ENCODE measurements at places on chromosomes 6 and 20.

DNA sequence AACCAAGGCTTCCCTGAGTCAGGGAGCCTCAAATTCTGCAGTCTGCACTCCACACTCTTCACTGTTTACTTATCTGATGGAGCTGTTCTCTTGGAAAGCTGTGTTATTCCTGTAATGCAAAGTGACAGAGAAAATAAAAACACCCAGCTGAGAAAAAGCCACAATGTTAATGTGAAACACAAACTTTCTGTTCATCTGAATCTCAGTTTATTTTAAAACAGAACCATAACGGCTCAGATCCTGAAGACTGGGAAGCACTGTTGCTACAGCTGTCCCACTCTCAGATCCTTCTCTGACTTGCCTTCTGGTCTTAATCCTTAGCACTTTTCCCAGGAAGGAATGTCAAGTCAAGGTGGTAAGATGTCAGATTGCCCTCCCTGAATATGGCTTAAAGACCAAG is 736.6 kb downstream of the DHX35 start:
- no peak for DNase-seq

- DNase-seq: no peak
Observed at GRCh38 chr6:127515234-127515793, 3.8 kb downstream of the MTCL3 start.

GRCh38 chr6:131954059-131954774 is 3.0 kb upstream of the CCN2 start:
- DNase-seq: no peak

- DNase-seq: no peak
Observed at GRCh38 chr6:132020138-132020581, 69.0 kb upstream of the CCN2 start.

- no peak for DNase-seq
Observed at GRCh38 chr6:76681781-76682180, 609.3 kb upstream of the IMPG1 start.

- DNase-seq: no peak
Observed at GRCh38 chr20:50820515-50821256, 25.8 kb downstream of the BCAS4 start.

DNA sequence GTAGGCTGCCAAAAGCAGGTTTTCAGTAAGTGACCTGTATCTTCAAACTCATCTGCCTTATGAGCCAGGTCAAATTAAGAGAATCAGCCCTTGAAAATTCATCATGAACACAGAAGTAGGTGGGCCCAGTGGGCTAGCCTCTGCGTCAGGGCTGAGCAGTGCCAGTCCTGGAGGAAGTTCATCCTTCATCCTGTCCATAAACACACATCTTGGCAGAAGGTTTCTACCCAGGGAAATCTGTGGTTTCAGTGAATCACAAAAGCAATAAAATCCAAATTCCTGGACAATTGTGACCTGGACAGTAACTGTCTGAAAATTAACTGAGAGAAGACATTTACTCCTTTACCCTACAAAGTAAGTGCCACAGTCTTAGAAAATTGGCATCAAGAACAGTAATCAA is 72.4 kb downstream of the ATG5 start:
- DNase-seq: no peak

DNA sequence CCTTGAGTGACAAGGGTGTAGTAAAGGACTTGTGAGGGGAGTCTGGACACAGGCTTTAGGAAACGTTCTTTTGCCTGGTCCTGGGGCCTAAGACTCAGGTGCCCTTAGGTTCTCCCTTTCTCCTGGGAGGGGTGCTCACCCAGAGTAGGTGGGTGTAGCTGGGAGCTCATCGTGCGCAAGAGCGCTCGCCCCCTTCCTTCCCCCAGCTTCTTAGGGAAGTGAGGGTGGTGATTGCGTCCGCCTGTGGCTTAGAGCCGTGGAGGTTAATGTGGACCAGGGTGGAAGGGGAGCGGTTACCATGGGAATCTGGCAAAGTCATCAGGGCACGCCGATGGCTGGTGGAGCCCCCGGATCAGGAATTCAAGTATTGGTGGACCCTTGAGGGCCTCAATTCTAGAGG is 3.3 kb upstream of the AARS2 start:
- DNase-seq: no peak

DNA sequence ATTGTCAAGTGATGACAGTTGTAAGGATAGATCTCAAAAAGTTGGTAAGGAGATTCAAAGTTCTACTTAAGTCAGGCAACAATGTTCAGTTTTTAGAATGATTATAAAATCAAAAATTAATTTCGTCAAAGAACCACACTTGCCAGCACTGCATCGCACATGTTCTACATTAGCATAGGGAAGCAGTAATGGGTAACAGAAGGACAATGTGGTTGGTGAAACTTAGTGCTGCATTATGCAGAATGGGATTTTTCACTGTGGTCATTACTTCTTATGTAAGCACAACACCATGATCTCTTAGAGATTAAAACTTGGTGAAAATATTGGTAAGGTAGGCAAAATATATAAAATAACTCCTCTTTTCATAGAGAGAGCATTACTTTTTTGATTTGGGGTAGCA is 173.7 kb upstream of the THEMIS start:
- no peak for DNase-seq

GRCh38 chr6:45196121-45196520 is 132.0 kb upstream of the RUNX2 start:
- DNase-seq: no peak

DNA sequence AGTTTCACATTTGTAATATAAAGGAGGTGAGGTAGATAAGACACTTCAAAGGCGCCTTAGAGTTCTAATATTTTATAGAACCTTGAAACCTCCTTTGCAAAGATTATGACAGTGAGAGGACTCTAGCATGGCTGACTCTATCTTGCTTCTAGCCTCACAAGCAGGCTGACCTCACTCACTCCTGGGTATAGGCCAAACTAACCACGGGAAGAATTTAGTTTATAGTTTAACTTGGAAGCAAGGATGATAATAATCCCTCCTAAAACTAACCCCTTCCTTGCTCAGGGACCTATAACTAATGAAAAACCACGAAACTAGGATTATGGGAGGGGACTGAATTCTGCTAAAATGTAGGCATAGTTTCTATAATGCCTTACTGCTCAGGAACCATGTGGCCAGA is 84.3 kb downstream of the FILIP1 start:
- no peak for DNase-seq
